Activated gamma-delta T cell treated with Interleukin-2 at 50 U/mL for 16 hours (primary cell): ENCODE measurements at places on chromosomes 3 and 15.

GRCh38 chr15:62647202-62647842, 395.2 kb upstream of the TPM1 start:
- no peak for DNase-seq

DNA sequence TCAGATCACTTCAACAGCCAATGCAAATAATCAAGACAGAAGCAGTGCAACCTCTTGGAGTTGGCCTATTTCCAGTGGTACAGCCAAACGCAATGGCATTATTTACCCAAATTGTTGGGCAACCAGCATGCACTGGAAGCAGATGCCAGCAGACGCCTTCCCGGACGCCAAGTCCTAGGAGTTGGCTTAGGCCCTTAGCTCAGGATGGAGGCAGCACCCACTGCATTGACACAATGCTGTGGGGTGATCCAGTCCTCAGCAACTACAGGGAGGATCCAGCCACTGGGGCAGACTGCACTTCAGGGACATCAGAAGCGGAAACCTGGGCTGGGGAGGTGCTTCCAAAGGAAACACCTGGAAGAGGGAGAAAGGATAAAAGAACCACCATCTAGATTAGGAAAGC, 290.4 kb downstream of the FAM43A start:
- DNase-seq = no peak

DNA sequence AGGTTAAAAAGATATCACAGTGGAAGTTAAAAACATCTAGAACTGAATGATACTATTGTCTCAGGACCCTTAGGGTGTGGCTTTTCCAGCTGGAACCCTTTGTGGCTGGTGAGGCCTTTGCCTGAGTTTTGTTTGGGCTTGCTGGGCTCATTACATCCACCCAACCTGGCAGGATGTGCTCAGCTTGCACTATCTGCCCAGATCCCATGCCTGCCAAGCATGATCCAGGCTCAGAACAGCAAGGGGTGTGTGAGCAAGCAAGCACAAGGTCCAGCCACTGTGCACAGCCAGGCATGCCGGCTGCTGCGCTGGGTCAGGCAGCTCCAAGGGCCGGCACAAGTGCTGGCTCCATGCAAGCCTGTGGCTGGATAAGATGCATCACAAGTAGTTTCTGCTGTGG, 512.7 kb upstream of the CDIN1 start:
- no peak for DNase-seq

DNA sequence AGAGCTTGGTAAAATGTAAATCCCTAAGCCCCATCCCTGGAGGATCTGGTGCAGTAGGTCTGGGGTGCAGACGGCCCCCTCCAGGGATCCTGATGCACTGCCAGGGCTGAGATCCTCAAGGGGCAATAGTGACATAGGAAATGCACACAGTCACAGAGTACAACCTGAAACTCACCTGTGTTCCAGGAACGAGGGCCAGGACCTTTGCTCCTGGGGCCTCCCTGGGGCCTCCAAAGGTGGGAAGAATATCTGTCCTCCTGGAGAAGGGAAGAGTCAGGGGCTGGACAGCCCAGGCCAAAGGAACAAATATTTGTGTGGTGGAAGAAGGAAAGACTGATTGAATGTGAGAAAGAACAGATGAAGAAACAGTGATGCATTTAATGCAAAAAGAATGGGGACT, 9.5 kb downstream of the SSUH2 start:
- no peak for DNase-seq

DNA sequence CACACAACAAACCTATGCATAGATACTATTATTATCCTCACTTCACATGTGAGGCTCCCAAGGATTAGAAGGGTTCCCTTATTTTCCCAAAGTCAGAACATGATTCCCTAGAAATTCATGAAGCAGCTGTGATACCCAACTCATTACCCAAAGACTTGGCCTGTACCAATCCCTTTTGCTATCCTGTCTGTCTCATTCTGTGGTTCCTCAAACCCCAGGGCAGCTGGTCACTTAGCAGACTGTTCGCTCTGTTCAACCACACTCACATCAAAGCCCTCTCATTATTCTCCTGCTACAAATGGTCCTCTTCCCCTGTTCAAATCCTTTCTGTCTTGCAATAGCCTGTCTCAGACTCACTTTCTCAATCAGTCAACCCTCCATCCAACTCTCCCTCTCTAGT, 154.3 kb upstream of the TRIM42 start:
- no peak for DNase-seq

- no peak for DNase-seq
Measured at GRCh38 chr3:106317141-106318055, 448.6 kb upstream of the CBLB start.

GRCh38 chr3:79366414-79366813, 401.4 kb downstream of the ROBO1 start:
- DNase-seq = no peak

GRCh38 chr3:178109691-178110090, 426.5 kb upstream of the KCNMB2 start:
- DNase-seq = no peak

DNA sequence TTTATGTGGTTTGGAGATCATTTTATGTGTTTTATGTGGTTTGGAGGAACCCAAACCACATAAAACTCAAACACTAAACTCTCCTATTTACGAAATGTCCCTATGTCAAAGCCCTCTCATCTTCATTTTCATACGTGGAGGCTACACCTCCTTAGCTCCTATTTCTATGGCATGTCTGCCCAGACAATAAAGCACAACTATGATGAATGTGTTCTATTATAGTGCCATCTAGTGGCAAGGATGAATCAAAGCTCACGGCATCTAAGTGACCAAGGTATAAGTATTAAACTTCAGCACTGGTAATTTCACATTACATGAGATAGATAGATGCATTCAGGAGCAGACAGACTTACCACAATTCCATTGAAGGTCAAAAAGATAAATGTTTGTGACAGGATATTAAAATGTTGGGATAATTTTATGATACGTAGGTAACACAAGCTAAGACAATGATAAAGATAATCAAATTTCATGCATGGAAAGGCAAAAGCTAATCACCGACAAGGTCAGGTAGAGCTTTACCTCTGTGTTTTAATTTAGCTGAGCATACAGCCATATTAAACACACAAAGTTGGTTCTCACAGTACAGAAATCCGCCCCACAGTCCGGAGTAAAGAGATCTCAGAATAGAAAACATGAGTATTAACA, 130.6 kb upstream of the FHIT start:
- no peak for DNase-seq

GRCh38 chr3:184176377-184177330, 2.0 kb downstream of the AP2M1 start:
- no peak for DNase-seq

DNA sequence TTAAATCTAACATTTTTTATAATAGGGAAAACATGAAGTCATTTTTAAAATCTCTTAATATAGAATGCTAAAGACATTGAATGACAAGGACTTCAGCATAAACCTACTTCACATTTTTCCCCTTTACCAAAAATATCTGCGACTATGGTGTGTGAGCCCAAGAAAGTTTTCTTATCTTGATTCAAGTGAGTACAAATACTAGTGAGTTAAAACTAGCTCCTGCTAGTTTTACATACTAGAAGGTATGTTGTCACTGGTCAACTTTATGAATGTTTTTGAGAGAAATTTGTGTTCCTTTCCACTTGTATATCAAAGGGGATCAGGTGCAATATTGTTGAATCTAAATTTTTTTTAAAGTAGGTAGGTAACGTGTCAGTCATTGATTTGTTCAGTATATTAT, 152.4 kb upstream of the CGNL1 start:
- no peak for DNase-seq

DNA sequence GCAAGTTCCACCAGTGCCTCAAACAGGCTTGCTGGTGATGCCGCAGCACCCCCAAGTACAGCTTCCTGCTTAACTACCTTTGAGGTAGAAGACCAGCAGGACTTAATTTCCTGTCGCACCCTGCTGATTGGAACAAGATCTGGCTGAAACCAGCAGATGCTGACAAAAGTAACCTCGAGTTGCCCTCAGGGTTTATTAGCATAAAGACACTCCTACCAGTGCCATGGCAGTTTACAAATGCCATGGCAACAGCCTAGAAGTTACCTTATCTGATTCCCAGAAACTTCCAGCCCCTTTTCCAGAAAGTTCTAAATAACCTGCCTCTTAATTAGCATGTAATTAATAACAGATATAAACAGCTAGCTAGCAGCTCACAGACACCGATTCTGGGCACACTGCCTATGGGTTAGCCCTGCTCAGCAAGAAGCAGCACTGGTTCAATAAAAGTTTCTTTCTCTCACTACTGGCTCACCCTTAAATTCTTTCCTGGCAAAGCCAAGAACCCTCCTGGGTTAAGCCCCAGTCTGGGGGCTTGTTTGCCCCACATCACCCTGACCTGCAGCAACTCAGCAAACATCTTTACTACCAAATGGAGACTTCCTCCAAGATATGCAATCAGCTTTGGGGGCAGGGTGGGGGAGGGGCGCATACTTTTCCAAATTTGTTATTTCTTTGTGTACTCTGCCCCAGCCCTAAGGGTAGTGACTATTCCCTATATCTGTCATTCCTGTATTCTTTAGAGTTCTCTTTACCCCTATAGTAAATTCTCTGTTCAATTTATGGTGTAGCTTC, 54.2 kb downstream of the MAP4 start:
- no peak for DNase-seq

- DNase-seq = no peak
Measured at GRCh38 chr3:55494976-55495375, 7.9 kb upstream of the WNT5A start.

DNA sequence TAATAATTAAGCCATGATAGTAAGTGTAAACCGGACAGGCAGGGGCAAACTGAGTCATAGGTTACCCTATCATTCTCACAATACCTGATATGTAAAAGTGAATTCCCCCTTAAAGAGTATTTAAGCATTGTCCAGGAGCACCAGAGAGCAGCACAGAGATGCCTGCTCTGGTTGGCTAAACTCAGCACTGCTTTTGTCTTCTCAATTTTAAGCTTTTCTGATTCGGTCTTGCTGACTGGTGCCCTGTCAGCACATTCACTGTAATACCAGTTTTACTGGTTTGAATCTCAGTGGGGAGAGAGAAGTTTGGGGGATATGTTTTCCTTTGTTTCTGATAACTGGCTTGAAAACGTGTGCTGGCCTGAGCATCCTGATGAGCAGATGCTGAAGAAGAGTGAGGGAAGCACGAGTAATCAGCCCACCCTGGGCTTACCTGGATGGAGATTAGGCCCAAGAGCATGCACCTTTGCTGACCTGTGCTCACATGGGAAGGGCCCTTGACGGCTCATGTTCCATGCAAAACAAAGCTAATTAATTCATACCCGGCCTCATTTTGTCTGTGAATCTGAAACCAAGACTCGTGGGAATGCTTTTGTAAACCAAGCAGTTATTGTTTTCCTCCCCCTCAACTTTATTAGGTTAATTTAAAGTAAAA, 208.5 kb upstream of the MRPL3 start:
- DNase-seq = no peak

- DNase-seq = no peak
Measured at GRCh38 chr3:79175870-79176269, 591.9 kb downstream of the ROBO1 start.

DNA sequence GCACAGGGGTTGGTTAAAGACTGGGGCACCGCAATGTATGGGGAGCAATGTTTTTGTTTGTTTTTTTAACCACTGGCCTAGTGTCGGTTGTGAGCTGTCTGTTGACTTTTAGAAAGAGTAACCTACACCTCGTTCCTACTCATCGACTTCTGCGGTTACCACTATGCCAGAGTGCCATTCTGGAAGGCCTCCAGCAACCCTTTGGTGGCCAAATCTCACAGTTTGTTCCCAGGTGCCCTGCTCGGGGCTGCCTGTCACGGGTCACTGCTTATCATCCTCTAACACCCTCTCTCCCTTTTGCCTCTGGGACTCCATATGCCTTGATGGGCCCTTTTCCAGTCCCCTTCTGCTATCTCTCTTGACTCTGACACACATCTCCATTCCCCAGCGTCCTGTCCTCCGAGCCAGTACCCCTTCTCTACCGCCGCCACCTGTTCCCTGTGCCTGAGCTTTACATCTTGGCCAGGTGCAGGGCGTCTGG, 290.4 kb upstream of the C2CD4B start:
- no peak for DNase-seq

DNA sequence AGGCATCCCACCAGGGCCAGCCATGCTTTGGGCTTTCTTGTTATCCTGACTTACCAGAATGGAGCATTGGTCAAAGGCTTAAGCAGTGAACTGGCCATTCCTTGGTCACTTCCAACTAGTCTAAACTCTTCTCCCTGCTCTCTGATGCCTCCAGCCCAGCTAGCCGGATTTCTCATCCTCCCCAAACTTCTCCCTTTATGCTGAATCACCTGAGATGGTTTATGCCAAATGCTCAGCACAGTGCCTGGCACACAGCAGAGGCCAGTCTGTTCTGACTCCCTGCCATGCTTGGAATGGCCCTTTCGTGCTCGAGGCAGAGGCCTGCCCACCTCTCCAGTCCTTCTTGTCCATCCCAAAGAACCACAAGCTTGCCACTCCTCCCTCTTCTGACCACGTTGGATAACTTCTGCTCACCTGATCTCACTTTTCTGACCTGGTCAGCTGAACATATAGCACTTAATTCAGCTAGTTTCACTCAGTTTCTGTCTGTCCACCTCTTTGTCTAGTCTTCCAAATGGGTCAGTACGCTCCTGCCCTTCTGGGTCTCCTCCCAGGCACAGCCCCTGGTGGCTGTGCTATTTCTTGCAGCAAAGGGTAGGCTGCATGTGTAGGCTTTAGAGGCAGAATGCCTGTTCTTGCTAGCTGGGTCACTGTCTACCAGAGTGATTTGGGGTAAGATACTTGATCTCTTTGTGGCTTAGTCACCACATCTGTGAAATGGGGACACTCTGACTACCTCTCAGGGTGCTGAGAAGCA, 2.2 kb upstream of the RBP1 start:
- DNase-seq = no peak

DNA sequence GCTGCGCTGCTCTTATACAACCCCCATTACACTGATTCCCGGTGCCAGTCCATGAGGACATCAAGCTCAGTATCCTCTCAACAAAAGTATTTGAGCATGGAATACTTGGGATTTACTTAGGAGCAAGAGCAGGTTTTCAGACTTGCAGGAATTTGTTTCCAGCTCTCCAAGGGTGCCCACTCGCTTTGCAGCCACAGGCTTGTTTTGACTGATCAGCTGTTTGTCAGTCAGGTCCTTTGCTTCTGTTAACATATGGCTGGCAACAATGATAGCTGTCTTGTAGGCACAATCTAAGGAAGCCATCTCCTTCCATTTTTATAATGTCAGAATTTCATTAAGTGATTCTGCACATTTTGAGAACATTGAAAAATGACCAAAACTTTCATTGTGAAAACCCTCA, 38.2 kb upstream of the MCF2L2 start:
- DNase-seq = no peak

GRCh38 chr3:24923570-24923969, 428.9 kb upstream of the THRB start:
- DNase-seq = no peak
